ENCODE measurements at places on chromosomes 6 and 20. TPM values are rescaled to one million over a fixed set of nuclear protein-coding genes. Genes with fewer than 3 reads are reported as not detected.

The SPATA25 gene
- 1.1 TPM for total RNA-seq

The MAD2L1BP gene
- total RNA-seq = 17.2 TPM

The ZC2HC1B gene
- not detected for total RNA-seq

The SRXN1 gene
- 20.2 TPM for total RNA-seq

The SLC17A3 gene
- not detected for total RNA-seq

The KIF13A gene
- 26.2 TPM for total RNA-seq

The MUC22 gene
- total RNA-seq = not detected

The TRIM31 gene
- total RNA-seq = not detected

The UBE2V1 gene
- 29.0 TPM for total RNA-seq

The PAK5 gene
- not detected for total RNA-seq

The TBXT gene
- not detected for total RNA-seq

The DNPH1 gene
- total RNA-seq = 44.8 TPM

The MRAP2 gene
- 8.9 TPM for total RNA-seq

The MEI4 gene
- total RNA-seq = not detected

The KCNQ2 gene
- total RNA-seq = not detected

The DUSP22 gene
- 34.3 TPM for total RNA-seq

The ULBP2 gene
- 2.1 TPM for total RNA-seq

The PNLDC1 gene
- total RNA-seq = not detected

The CST4 gene
- not detected for total RNA-seq

The FLRT3 gene
- total RNA-seq = 0.33 TPM

The CEBPB gene
- total RNA-seq = 24.2 TPM

The UQCC2 gene
- 21.0 TPM for total RNA-seq

The GATA5 gene
- total RNA-seq = not detected

The FAM50B gene
- total RNA-seq = 5.3 TPM

The MTFR2 gene
- total RNA-seq = 0.54 TPM

The C6orf132 gene
- total RNA-seq = under 0.01 TPM

The SMLR1 gene
- not detected for total RNA-seq

The MAP3K7 gene
- 17.9 TPM for total RNA-seq

The THEMIS gene
- total RNA-seq = not detected

The COL10A1 gene
- not detected for total RNA-seq

The SLC4A11 gene
- total RNA-seq = 7.8 TPM

The OR12D3 gene
- total RNA-seq = not detected

The NAPB gene
- total RNA-seq = 6.4 TPM

The SLC35B3 gene
- total RNA-seq = 19.2 TPM

The APCDD1L gene
- total RNA-seq = not detected

The PHIP gene
- 18.0 TPM for total RNA-seq

The BMP6 gene
- total RNA-seq = 143 TPM

The NSFL1C gene
- total RNA-seq = 20.0 TPM

The COL9A1 gene
- not detected for total RNA-seq

The DEFB132 gene
- not detected for total RNA-seq

The GSTA2 gene
- total RNA-seq = not detected

The KIAA0408 gene
- total RNA-seq = not detected

The TMEM14A gene
- total RNA-seq = 15.3 TPM

The NRSN1 gene
- total RNA-seq = not detected

The PRRT1 gene
- not detected for total RNA-seq

The SNRNP48 gene
- 11.3 TPM for total RNA-seq

The EDN1 gene
- 88.5 TPM for total RNA-seq

The GJA1 gene
- total RNA-seq = 1,689 TPM

The PACRG gene
- total RNA-seq = 0.09 TPM

The LY86 gene
- total RNA-seq = not detected

The HBS1L gene
- total RNA-seq = 114 TPM
